Fibroblast of lung (primary cell): ENCODE measurements at places on chromosomes 13 and 19. TPM values are rescaled to one million over a fixed set of nuclear protein-coding genes. Genes with fewer than 3 reads are reported as not detected.
A peak's percentile ranks its signal among the peaks of the same experiment; 100 is the strongest.

GRCh38 chr19:14433554-14434501 is 722 bp downstream of the PKN1 start:
- H3K27ac ChIP-seq, result peak overlapping the region; percentile 32
- no peak for DNase-seq
- H3K4me3 ChIP-seq, result peak overlapping the region; percentile 76
- H3K36me3 ChIP-seq, result peaks cover 1% of the 10 kb centered on the region
- H3K27me3 ChIP-seq, result no peaks in the 10 kb centered on the region

STOML3 gene
- not detected in 2 replicates for total RNA-seq

GRCh38 chr19:29309637-29310036 is 96.7 kb upstream of the UQCRFS1 start:
- no peak overlapping the region for H3K27ac ChIP-seq
- no peaks in the 10 kb centered on the region for H3K27me3 ChIP-seq
- H3K4me3 ChIP-seq, result no peak overlapping the region
- H3K4me1 ChIP-seq, result no peaks in the 10 kb centered on the region
- no peaks in the 10 kb centered on the region for H3K36me3 ChIP-seq

GRCh38 chr13:27310946-27311345 is 40.3 kb downstream of the RASL11A start:
- no peak overlapping the region for H3K4me3 ChIP-seq
- no peak for DNase-seq
- no peak overlapping the region for H3K27ac ChIP-seq
- H3K4me1 ChIP-seq, result no peaks in the 10 kb centered on the region

DNA sequence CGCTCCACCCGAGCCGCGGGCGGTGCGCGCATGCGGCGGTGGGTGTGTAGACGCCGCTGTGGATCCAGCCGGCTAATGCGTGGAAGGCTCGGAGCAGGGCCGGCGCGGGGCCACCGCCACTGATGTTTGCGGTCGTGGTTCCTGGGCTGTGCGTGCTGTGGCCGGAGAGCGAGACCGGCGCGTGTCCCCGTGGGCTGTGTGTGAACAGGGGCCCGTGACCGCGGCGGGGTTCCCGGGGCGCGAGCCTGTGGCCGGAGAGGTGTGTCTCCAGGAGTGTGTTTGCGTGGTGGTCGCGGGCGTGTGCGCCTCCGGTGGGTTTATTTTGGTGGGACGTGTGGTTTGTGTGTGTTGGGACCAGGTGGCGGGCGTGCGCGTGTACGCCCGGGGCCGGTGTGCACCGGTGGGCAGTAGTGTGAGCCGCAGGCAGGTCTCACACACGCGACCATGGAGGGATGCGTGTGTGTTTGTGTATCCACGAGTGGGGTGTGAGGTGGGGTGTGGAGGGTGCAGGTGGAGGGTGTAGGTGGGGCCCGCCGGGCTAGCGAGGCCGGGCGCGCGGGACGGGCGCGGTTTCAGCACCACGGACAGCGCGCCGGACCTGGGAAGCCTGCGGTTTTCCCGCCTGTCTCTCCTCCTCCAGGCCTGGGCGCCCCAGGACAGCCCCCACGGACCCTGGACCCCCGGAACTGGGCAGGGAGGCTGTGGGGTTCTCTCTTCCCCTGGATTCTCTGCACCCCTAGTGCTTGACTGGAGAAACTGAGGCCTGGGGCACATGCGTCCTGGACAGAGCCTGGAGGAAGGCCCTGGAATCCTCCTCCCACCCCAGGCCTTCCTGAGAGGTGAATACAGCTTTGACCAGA is 1.6 kb downstream of the HCN2 start:
- DNase-seq, result no peak
- no peaks in the 10 kb centered on the region for H3K36me3 ChIP-seq
- H3K4me1 ChIP-seq, result no peaks in the 10 kb centered on the region
- H3K27ac ChIP-seq, result no peak overlapping the region
- H3K4me3 ChIP-seq, result no peak overlapping the region

GRCh38 chr13:46389457-46390451 is 2.7 kb upstream of the RUBCNL start:
- H3K36me3 ChIP-seq, result no peaks in the 10 kb centered on the region
- H3K4me3 ChIP-seq, result no peak overlapping the region

DNA sequence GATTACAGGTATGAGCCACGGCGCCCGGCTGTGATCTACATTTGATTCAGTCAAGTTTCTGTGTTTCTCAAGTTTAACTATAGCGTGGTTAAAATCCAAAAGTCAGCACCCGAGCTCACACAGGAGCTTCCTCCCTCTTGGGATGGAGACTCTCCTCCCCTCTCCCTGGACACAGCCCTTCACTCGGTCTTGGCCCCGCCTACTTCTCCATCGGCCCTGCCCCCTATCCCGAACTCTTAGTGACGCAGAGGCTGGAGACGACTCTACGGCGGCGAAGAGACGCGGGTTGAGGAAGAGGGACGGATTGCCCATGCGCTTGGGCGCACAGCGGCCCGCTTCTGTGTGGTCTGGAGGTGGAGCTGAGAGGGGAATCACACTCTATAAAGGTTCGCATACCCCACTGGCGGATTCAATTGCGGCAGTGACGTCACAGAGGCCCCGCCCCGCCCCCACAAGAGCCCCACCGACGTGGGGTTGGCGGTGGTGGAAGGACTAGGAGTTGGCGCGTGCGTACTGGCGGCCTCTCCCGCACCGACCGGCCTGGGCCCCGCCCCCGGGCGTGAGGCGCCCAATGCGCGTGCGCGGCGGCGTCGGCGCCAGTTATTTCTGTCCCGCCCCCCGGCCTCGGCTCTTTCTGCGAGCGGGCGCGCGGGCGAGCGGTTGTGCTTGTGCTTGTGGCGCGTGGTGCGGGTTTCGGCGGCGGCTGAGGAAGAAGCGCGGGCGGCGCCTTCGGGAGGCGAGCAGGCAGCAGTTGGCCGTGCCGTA is at the start of gene TRIM28:
Gene TRIM28, plus strand, starts transcription at position 239 of the 765 bp plus-strand sequence. CDS start 694 bp downstream, outside the sequence.
- peaks cover 6% of the 10 kb centered on the region for H3K27me3 ChIP-seq
- peaks cover 20% of the 10 kb centered on the region for H3K36me3 ChIP-seq
- peak; percentile 99 for DNase-seq
- peaks cover 9% of the 10 kb centered on the region for H3K4me1 ChIP-seq
- peak within 1 kb of the TSS; percentile 96 for H3K27ac ChIP-seq

KLK13 gene
- total RNA-seq, result not detected in 2 replicates

DNA sequence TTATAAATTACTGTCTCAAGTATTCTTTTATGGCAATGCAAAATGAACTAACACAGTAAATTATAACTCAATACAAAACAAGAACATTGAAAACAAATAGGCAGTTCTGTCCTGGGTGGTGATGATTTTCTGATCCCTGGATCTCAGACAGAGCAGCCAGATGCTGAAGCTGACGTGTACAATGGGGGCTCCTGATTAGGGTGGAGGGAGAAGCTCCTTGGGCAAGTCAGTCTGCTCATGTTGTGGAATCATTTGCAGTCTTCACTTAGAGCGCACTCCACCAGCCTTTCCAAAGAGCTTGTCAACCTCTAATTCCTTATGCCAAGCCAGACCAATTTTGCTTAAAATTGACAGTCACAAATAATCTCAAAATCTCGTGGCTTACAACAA is 21.6 kb downstream of the FXYD5 start:
- no peak for DNase-seq
- H3K36me3 ChIP-seq, result no peaks in the 10 kb centered on the region
- no peak overlapping the region for H3K4me3 ChIP-seq
- no peaks in the 10 kb centered on the region for H3K27me3 ChIP-seq

GNA15 gene
- total RNA-seq, result not detected in 2 replicates

MUC16 gene
- not detected in 2 replicates for total RNA-seq

- no peaks in the 10 kb centered on the region for H3K36me3 ChIP-seq
- peaks cover 30% of the 10 kb centered on the region for H3K4me1 ChIP-seq
- H3K27ac ChIP-seq, result no peak overlapping the region
- H3K27me3 ChIP-seq, result no peaks in the 10 kb centered on the region
- DNase-seq, result no peak
Observed at GRCh38 chr19:1850809-1851653, 2.7 kb upstream of the REXO1 start.

DNAAF3 gene
- under 0.01 and 0.17 TPM in 2 replicates for total RNA-seq

DNA sequence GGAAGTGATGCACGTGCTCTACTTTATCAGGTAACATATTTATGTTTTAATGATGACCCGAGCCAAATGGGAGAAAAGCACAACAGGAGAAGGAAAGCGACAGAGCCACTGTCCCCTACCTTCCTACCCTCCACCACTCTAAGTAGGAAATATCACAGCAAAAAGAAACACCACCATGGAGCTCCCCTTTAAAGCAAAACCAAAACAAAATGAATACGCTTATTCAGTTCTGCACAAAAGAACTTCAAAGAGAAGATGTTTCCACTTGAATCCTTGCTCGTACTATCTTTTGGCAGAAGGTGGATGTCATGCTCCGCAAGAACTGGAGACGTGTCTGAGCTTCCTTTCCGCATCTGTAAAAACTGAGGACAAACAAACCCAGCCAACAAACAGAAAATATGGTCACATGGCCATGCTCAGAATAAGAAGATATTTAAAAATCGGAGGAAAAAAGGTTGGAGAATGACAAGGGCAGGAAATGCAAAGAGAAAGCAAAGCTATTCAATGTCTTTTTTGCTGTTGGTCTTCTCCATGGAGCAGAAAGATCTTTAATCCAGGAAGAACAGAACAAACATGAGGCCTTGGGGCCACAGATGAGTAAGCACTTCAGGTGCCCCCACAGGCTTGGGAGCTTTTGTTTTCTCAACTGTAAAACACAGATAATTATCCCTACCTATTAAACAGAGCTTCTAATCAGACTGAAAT is 19.5 kb downstream of the N4BP2L1 start:
- no peaks in the 10 kb centered on the region for H3K27me3 ChIP-seq
- no peaks in the 10 kb centered on the region for H3K36me3 ChIP-seq
- DNase-seq, result no peak
- H3K4me1 ChIP-seq, result no peaks in the 10 kb centered on the region
- no peak overlapping the region for H3K27ac ChIP-seq

GPR12 gene
- not detected in 2 replicates for total RNA-seq

DNA sequence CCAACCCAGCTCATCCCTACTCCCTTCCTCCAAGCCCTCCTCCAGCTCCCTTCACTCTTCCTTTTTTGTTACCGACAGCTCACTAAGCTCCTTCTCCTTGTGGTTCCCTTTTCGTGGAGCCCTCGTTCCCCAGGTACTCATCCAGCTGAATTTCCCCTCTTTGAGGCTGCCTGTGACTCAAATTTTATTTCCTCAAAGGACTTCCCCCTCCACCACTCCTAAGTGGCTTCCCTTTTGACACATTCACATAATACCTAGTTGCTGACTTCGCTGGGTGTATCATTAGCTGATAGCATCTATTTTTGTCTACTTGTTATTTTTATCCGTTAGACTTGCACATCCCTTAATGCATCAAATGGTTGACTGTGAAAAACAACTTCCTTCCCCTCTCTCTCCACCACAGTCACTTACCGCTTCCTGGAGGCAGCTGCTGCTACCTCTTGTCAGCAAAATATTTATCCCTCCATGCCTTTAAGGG is 14.5 kb downstream of the FFAR2 start:
- no peaks in the 10 kb centered on the region for H3K27me3 ChIP-seq
- no peaks in the 10 kb centered on the region for H3K36me3 ChIP-seq
- no peak overlapping the region for H3K27ac ChIP-seq
- no peak for DNase-seq
- H3K4me1 ChIP-seq, result no peaks in the 10 kb centered on the region

CBY2 gene
- total RNA-seq, result not detected in 2 replicates

FLT3LG gene
- 3.3 and 4.5 TPM in 2 replicates for total RNA-seq

ZNF253 gene
- total RNA-seq, result 3.3 and 5.6 TPM in 2 replicates
